ENCODE measurements at places on chromosomes 5 and 9.

DNA sequence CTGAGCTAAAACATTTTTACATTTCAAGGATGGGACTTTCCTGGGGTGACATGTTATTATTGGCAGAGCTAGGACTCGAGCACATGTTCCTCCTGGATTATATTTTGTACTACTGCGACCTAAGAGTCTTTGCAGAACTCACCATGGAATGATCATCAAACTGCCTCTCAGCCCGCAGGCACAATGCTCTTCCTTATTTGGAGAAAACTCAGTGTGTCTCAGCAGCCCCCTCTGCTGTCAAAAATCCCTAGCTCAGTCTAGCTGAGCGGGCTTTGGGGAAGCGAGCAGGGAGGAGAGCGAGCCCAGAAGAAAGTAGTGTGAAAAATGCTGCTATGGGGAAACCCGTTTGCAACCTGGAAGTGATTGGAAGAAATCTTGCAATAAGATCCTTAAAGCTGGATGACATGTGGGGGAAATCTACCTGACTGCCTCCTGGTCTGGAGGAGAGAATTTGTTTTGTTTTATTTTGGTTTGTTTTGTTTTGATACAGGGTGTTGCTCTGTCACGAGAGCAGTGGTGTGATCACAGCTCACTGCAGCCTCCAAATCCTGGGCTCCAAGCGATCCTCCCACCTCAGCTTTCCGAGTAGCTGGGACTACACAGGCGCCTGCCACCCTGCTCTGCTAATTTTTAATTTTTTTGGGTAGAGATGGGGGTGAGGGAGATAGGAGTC, 89.9 kb upstream of the CLINT1 start:
- peak; percentile 65 for DNase-seq

GRCh38 chr9:109507421-109507838, 9.3 kb upstream of the PTPN3 start:
- DNase-seq: no peak

- no peak for DNase-seq
These were observed 241.4 kb downstream of the MARCHF11 start for GRCh38 chr5:15938186-15938585.

DNA sequence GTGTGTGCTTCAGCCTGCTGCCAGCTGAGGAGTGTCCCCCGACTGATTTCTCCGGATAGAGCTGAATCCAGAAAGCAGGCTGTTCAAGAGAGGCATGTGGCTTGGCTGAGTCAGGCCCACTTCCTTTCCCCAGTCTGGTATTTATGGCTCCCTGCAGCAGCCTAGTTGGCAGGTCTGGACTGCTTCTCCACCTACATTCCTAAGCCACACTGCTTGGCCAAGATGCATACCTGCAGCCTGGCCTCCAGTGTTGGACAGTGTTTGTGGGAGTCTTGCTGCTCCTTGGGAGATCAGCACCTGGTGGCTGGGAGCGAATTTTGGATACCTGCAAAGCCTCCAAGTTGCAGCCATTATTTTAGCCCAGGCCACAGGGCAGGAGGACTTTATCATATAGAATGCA, 670.8 kb downstream of the ACTL7B start:
- DNase-seq: no peak

DNA sequence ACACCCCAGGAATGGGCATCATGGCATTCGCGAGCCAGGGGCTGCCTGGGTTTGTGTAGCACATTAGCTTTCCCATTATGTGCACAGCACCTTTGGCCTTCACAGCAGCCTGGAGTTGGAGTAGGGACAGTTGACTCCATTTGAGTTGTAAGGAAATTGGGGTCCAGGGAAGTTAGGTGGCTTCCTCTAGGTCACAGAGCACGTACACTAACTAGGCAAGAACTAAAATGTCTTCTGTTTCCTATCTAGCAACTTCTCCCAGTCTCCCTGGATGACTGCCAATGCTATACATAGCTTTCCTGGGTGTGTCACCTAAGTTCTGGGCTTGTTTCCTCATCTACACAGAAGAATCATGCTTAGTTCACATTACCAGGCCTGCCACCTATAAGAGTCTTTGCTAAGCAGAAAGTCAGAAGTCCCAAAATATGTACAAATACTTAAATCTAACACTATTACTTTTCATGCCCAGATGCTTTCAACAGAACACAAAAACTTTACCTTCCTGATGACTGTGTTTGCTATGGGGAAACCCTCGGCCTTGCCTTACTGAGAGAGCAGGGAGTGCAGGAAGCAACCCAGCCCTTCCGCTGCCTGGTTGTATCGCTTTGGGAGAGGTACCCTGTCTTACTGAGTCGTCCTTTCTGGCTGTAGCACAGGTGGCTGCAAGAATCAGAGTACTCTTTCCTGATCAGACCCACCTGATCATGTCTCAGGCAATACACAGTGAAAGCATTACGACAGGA, 12.0 kb downstream of the MACROH2A1 start:
- no peak for DNase-seq

DNA sequence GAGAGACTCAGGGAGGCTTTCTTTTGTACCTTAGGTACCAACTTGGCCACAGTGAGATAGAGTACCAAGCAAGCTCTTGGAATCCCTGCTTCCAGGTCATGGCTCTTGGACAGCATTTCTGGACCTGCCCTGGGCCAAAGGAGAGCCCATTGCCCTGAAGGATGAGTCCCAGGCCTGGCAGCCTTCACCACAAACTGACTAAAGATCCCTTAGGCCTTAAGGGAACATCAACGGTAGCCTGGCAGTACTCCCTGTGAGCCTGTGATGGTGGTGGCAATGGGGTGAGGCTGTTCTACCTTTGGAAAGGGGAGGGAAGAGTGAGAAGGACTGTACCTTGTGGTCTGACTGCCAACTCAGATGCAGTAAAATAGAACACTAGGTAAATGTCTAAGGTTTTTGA, 334.6 kb downstream of the SPOCK1 start:
- no peak for DNase-seq

DNA sequence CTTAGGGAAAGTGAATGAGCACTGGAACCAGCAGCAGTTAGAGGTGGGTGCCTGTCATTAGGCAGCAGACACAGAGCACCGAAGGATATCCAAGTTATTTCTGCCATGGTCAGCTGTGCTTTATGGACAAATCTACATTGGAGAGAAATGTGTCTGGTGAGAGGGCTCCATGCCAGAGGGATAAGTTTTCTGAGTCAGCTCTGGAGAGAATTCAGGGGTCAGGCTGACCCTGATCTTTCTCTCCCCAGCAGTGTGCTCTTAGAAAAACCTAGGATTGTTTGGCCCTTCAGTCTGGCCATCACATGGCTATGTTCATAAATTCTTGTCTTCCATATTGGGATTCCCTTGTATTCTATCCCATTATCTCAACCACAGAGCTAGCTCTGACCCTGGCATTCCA, 8.9 kb upstream of the IL17B start:
- DNase-seq: no peak

- DNase-seq: no peak
These were observed 612.1 kb upstream of the CDH6 start for GRCh38 chr5:30581198-30581935.

GRCh38 chr5:171157276-171157675, 151.8 kb upstream of the TLX3 start:
- no peak for DNase-seq

- DNase-seq: peak; percentile 15
These were observed 12.4 kb downstream of the CBY3 start for GRCh38 chr5:179668391-179668790.

DNA sequence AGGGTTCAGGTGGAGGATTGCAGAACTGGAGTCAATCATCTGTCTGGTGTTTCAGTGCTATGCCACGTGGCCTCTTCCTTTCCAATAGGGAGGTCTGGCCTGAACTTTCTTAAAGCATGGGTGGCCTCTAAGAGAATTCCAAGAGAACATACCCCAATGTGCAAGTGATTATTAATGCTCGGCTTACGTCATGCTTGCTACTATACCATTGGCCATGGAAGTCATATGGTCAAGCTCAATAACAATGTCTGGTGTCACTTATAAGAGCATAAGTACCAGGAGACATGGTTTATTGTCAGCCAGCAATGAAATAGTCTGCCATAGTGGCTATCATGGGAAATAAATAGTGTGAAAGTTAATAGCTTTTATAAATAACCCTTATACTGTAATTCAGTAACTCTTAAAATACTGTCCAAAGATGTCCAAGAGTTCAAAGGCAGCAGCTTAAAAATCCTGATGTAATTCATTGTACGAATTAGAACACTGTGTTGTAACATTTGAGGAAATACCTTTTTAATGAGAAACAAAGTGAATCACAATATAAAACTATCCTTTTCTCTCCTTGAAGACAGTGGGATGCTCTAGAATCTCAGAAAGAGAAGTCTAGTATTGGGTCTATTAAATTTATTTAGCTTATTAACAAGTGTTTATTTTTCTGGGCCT, 355.4 kb upstream of the PRR16 start:
- DNase-seq: no peak

DNA sequence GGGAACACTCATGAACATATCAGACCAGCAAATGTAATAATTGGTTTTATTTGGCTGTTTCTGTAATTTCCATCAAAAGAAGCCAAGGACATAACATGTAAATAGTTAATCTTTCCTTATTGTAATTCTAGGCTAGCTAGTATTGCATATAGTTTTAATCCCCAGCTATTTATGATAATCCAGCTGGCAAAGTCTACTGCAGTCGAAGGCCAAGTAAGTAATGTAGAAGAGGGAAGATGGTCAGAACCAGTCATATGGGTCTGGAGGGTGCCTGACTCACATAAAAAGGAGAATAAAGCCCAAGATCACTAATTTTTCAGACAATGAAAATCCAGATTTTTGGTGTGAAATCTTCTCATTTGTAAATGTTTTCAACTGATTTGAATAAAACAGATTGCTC, 106.3 kb downstream of the CCDC192 start:
- DNase-seq: no peak

DNA sequence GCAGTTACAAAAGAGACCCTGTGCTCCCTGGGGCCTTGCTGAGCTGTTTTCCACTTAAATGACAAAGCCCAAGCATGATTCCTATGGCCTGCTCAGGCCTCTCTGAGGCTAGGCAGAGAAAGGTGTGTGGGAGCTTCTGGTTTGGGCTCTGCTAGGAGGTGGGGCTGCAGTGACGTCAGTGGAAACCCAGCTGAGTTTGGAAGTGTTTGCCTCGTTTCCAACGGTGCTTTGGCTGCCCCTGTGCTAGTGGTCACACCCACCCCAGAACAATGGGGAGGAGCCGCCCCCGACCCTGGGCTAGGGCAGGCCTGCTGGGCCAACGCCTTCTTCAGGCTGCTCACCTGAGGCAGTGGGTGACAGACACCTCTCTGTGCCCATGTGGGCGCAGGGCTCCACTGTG, 10.4 kb downstream of the ANGPTL2 start:
- DNase-seq: no peak
